ENCODE measurements at places on chromosomes 1 and 21.

DNA sequence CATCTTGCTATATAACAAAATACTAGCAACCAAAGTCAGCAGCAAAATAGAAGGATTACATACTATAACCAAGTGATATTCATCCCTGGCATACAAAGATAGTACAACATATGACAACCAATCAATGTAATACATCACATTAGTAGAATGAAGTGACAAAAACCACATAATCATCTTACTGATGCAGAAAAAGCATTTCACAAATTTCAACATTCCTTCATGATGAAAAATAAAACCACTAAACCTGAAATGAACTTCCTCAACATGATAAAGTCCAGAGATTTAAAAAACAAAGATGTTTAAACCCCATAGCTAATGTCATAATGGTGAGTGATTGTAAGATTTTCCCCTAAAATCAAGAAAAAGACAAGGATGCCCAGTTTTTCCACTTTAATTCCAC, 18.6 kb downstream of the RO60 start:
- DNase-seq: no peak

GRCh38 chr1:95226781-95227660, 7.0 kb upstream of the RWDD3 start:
- DNase-seq: no peak

DNA sequence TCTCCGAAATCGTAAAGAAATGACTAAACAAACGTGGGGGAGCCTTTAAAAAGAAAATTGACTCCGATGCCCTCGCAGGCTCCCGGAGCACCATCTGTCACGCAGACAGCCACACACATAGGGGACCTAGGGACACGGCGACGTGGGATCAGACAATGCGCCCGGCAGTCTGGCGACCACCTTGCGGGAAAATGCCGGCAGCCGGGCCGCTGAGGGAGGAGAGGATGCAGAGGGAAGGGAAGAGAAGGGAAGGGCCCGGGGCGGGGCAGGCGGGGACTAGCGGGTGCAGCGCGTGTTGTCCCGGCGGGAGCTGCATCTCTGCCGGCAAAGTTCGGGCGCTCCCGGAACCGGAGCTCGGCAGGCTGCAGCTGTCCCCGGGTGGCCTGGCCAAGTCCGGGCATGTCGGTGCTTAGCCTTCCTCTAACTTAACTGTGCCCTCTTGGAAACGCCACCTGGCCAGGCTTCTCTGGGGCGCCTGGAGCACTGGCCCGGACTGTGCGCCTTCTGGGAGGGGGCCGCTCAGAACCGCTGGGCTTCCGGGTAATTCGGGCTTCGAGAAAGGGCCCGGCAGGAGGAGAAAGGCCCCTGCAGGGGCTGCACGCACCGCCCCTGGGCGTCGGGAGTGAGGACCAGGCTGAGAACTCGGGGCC, 1.8 kb downstream of the NHLH2 start:
- DNase-seq: no peak

DNA sequence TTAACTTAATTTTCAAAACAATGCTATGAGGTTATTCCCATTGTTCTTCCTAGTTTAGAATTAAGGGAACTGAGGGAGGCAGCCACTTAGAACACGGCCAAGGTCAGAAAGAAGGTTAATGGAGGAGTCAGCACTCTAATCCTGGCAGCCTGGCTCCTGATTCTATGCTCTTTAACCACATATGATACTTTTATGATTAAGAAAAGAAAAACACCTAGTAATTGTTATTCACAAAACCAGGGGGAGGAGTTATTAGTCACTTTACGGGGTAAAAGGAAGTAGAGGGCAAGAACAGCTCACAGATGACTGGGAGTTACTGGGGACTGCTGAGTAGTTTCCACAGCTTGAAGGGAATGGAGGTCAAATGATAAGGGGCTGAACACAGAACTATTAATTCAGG, 38.6 kb downstream of the GADD45A start:
- DNase-seq: no peak

DNA sequence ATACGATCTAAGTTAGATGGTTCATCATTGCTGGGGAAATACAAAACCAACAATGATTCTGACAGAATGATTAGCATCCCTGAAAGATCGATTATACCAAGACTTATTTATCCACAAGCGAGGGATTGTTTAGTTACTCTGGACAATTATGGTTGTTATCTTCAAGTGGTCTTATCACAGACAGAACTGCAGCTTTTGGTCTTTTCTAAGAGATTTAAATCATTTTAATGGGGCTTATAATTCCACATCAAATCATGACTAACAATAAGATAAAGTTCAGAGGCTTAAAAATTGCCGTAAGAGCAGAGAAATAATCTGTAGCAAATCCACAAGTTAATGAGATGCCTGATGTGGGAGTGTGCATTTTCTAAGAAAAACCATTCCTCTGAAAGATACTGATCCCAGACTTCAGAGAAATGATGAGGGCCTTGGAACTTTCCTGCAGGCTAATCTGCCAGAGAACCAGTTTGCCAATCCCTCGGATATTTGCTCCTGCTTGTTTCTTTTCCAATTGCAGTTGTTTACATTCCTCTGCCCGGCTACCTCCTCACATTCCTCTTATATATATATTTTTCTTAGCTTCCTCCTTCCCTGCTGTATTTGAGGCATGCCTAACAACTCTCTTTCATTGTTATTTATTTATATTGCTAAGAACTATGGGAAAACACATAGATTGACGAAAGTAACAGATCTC, 134.8 kb downstream of the BACH1 start:
- no peak for DNase-seq

DNA sequence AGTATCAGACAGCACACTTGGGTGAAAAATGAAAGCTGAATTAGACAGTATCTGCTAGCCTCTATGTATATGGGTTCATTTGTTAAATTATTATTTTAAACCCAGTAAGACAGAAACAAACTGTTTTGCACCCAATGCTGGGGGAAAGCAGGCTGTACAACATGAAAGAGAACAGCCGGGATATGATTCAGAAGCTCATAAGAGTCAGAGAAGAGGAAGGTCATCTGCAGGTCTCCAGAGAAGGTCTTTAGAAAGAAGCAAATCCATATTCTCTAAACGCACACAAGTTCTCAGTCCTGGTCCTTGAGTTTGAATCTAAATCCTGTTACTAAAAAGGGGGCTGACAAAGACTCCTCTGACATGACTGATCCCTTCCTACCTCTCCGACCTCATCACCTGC, 155.1 kb downstream of the SIPA1L2 start:
- no peak for DNase-seq
